Fibroblast of the conjunctiva (primary cell): ENCODE measurements at places on chromosomes 7 and 10.

DNA sequence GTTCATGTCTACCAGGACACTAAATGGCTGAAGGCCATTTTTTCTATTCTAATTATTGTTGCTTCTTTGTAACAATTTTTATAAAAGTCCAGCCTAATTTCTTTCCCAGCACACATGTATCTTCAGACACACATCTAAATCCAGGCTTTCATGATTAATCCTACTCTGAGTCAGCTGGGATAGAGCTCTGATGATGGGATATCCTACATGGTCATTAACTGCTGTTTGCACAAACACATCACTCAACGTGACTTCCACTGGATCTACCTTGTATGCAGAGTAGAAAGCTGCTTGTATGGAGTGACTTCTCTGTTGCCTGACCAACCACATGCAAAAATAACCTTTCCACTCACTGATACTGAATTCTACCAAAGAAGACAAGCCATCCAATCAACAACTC, 260.9 kb downstream of the AHR start:
- no peak for DNase-seq

GRCh38 chr7:12323415-12323814, 80.2 kb downstream of the VWDE start:
- DNase-seq = no peak

DNA sequence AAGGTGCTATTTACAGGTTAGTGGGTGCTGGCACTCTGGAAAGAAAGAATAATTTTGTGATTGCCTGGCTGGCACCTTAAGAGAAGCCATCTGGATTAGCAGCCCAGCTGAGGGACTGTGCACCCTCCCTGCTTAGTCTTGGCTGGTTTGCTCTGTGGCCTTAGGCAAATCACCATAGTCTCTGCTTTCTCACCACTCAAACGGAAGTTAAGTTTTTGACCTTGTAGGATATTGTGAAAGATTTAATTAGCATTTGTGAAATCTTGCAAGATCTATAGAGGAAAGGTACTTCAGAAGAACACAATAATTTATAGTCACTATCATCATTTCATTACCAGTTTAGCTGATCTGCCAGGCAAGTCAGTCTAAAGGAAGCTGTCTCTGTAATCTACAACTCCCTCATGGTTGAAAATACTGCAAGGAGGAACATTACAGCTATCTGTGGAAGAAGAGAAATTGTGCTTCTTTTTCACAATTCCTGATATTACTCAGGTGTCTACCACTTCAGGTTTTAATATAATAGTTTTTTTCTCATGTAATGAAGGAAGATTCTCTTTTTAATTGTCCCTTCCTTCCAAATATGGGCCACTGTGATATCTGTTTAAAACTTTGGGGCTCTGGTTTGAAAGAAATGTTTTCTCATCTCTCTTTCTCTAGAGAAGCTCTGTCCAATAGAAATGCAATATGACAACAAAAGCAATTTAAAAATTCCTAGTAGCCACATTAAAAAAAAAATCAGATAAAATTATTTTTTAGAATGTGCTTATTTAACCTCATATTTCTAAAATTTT, 219.6 kb downstream of the PTEN start:
- DNase-seq = no peak

DNA sequence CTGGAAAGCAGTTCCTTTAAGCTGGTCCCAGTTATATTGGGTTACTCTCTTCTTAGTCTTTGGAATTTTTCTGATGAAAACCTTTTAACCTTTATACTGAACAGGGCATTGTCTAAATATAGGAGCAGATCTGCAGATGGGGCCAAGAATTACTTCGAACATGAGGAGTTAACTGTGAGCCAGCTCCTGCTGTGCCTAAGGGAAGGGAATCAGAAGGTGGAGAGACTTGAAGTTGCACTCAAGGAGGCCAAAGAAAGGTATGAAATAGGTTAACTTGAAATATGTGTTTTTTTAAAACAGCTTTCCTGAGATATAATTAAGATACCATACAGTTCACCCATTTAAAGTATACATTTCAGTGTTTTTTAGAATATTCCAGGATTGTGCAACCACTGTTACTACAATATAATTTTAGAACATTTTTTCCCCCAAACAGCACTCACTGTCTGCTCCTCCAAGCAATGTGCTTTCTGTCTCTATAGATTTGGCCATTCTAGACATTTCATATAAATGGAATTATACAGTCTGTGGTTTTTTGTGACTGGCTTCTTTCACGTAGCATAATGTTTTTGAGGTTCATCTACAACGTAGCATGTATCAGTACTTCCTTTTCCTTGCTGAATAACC, 18.9 kb downstream of the OPTN start:
- no peak for DNase-seq

GRCh38 chr10:43190775-43191174, 52.5 kb downstream of the CSGALNACT2 start:
- no peak for DNase-seq
